SIG-M5 (cell line): ENCODE measurements at places on chromosomes 11 and 22.
A peak's percentile ranks its signal among the peaks of the same experiment; 100 is the strongest.

- no peak for DNase-seq
Measured at GRCh38 chr22:26648011-26648497, 9.3 kb upstream of the MIAT start.

- no peak for DNase-seq
Measured at GRCh38 chr11:102615894-102616432, 9.2 kb downstream of the MMP20 start.

GRCh38 chr11:66677599-66678375, at the start of gene RBM4B:
TSS of gene RBM4B (minus strand) at chr11:66677887. CDS start at chr11:66677079, 808 bp downstream.
- peak; percentile 28 for DNase-seq

DNA sequence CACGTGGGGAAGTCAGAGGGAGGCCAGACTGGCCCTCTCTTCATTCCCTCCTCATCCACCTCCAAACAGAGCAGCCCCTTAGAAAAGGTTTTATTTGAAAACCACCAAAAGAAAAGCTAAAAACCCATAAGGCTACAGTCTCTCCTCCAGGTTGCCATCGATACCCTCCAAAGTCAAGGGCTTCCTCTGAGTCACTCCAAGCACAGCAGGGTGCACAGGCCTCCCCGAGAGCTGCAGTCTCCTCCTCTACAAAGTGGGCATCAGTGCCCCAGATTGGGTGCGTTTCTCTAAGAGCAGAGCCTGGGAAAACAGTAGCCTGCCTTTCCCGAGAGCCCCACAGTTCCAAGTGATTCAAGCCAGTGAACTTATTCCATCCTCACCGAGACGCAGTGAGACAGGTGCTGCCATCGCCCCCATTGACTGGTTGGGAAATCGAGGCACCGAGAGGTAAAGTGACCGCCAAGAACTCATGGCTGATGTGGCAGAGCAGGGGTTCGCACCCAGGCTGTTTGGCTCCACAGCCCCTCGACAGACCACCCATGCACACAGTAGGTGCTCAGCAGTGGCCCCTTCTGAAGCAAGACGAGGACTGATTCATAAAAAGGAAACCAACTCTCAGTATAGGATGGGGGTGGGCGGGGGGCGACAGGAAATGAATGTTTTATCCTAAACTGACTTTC, 91.7 kb upstream of the SHISAL1 start:
- no peak for DNase-seq

GRCh38 chr11:12749442-12749841, 75.2 kb downstream of the TEAD1 start:
- no peak for DNase-seq

GRCh38 chr11:87031433-87032170, 6.1 kb upstream of the TMEM135 start:
- DNase-seq, result no peak

DNA sequence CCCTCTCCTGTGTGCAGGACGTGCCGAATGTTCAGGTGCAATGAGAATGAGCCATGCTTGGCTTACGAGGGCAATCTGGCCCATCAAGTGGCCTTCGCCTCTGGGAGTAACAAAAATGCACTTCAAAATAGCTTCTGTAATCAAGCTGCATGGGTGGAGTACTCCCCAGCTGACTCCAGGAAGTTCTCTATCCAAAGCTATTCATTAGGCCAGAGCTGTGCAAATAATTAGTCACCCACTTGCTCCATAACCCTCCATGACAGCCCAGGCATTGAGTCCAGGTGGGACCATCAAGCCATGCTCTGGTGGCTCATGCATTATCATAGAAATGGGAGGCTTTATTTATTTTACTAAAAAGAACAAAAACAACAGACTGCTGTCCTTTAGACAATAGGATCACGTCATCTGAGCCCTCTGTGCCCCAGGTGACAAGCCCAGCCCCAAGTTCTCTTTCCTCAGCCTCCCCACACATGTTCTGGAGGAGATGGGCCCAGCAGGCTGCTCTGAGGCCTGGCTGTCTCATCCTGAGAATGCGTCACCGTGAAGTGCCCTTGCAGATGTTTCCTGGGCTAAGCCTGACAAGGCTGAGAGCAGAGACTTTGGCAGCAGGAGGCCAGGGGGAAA, 244.7 kb downstream of the ETS1 start:
- no peak for DNase-seq

GRCh38 chr11:80873310-80873999, 1432.6 kb upstream of the TENM4 start:
- no peak for DNase-seq

DNA sequence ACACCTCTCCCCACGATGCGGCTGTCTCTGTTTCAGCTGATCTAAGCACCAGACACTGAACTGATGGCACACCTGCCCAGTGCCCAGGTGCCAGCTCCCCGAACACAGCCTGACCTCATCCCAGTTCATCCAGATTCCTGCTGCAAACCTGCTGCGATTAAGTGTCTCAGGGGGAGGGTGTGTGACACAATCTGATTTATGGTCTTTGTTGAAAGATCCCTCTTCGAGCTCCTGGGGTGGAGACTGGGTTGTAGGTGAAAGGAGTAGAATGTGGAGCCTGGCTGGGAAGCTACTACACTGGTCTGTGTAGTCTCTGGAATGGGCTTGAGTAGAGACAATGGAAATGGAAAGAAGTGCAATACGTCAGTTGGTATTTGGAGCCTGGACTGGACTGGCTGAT, 390.3 kb downstream of the SHANK2 start:
- DNase-seq, result no peak

GRCh38 chr11:35618497-35619115, 346 bp downstream of the FJX1 start:
- DNase-seq, result no peak

DNA sequence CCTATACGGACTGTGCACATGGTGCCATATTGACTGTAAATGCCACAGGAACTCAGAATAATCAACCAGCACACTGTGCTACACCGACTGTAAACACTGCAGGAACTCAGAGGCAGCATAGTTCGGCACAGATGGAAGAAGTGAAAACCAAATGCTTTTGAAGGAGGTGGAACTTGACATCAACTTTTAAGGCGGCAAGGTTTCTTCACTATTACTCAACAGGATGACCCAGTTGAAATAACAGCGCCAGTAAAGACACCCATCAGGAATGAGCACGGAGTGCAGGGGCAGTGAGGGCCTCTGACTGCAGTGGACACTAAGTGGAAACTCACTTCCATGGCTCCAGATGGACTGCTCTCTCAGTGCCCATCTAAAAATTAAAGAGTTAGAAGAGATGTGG, 15.7 kb downstream of the TESMIN start:
- no peak for DNase-seq

DNA sequence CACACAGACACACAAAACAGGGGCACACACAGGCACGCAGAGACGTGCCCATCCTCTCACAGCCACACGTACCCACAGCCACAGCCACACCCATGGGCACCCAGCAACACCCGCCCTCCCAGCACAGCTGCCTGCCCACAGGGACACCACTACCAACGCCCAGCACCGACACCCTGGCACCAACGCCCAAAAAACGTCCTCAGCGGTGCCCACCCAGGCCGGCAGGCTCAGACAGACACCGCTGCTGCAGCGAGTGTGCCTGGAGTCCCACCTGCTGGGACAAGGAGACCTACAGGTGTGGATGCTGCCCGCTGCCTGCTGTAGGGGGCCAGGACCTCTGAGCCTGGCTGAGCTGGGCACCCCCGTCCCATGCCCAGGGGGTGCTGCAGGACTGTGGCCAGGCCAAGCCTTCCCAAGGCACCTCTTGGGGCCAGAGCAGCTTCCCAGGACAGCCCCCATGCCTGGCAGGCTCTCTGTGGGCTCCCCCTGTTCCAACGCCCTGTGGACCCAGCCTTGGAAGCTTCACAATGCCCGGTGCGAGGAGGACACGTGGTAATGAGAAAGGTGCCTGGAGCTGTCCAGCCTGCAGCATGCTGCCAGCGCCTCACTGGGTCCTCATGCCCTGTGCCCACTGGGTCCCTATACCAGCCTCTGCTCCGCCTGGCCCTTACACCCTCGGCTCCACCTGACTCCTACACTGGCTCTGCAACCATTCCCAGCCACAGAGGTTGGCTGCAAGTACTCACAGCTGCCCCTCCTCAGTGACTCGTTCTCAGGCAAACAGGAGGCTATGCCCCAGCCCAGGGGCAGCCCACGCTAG, 45.8 kb upstream of the TH start:
- DNase-seq, result no peak

- DNase-seq, result no peak
Measured at GRCh38 chr22:17436981-17437412, 67.7 kb downstream of the CECR2 start.

DNA sequence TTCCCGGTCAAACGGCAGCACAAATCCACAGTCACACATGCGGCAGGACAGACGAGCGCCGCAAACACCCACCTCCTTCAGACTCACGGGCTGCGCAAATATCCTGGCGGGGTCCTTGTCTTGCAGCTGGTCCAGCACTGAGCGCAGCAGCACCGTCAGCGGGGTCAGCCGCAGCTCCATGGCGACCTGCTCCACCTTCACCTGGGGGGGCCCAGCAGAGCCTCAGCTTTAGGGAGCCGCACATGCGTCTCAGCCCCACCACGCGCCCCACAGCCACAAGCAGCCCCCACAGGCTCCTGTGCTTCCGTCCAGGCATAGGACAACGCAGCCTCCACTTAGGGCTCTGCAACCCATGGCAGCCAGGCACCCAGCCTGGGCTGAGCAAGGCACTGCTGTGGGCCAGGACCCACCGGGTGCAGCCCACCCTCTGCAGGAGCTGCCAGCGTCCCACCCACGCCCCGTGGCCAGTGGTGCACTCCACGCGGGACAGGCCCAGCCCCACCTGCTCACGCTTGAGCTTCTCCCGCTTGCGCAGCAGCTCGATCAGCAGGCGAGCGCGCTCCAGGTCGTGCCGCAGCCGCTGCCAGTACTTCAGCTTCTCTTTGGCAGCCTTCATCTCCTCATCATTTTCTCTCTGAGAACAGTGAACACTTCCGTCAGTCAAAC, 29.1 kb downstream of the BRD1 start:
- DNase-seq, result no peak

DNA sequence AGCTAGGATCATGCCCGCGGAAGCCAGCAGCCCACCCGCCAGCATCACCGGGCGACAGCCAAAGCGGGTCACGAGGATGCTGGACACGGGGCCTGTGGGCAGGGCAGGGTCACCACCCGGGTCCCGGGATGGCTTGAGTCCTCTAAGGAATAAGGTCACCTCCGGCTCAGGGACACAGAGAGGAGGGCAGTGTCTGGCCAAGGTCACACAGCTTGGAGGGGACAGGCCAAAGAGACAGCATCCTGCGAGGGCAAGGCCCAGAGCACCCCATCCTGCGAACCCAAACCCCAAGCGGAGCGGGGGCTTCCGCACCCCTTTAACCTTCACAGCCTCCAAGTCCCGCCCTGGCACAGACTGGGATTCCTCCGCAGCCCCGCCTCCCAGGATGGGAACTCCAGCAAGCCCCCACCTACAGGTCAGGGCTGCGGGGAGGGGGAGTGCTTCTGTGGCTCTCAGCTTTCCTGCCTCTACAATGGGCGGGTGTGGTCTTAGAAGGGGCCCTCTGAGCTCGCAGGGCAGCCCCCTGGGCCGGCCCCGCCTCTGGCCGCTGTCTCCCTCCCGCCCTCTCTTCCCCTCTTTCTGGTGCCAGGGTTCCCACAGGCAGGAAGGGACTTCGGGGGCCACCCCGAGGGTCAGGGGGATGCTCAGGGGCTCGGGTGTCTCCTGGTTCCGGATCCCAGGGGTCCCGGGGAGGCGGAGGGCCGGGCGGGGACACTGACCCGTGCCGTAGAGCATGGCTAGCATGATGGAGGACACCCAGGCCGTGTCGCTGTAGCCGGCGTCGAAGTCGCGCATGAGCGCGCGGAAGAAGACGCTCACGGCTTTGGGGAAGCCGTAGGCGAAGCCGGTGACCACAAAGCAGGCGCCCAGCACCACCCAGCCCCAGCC, 1.8 kb downstream of the SLC16A8 start:
- no peak for DNase-seq

DNA sequence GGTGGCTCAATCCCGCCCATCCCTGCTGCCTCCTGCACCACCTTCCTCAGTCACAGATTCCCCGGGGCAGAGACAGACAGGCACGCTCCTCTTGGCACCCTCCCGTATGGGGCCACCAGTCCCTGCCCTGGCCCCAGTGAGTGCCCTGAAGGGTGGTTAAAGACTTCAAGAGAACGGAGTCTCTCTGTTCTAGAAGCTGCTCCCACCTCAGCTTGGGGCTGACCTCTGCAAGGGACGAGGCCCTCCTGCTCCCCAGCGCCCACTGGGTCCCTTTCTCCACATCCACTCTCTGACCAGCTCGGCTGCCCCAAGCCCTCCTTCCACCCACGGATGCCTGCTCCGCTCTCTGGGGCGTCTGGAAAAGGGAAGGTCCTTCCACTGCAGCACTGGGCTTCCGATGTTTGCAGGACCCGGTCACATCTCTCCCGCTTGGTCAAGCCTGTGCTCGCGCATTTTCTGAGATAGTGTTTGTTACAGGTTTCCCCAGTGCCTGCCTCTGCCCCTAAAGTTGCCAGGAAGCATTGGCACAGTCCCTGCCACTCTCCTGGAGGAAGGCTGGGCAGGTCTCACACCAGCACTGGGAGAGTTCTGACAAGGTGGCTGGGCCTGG, 1487.9 kb downstream of the TBC1D22A start:
- DNase-seq, result no peak

DNA sequence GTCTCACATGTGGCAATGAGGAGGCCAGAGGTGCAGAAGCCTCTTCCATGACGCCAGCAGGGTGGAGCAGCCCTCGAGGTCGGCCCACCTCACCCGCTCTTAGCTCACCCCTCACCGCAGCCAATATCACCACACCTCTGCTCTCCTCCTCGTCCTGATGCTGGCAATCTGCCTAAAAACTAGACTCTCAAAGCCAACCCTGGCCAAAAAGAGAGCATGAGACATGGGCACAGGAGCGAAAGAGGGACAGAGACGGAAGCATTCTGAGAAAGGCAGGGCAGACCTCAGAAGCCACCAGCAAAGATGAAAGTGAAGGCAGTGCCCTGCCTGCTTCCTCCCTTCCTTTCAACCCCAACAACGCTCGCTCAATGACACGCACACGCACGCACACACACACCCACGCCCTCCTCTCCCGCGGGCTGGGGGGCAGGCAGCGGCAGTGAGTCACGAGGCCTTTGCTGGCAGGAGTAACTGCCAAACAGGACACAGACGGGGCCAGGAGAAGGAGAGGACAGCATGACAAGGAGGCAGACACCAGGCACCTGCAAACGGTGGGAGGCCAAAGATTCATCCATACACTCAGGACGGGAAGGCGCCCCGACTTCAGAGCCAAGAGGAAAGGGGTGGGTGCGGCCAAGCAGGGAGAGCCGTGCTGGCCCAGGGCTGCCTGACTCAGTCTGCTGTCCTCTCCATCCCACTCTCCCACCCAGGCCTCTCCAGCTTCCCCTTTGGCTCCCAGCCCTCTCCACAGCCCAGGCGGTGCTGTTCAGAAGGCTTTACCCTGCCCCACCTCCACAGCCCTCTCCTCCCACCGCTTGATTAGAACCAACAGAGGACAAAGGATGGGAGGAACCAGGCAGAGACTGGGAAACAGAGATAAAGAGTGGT, 11.4 kb downstream of the IGSF9B start:
- DNase-seq, result no peak

GRCh38 chr11:58289266-58289665, 21.2 kb upstream of the OR10W1 start:
- DNase-seq, result no peak

- no peak for DNase-seq
Measured at GRCh38 chr11:119716582-119717498, 12.2 kb downstream of the NECTIN1 start.

- no peak for DNase-seq
Measured at GRCh38 chr11:106072804-106073203, 4.3 kb downstream of the KBTBD3 start.

- no peak for DNase-seq
Measured at GRCh38 chr11:92347454-92347853, 122.8 kb downstream of the FAT3 start.
